ENCODE measurements at places on chromosomes 5 and 9. TPM values are rescaled to one million over a fixed set of nuclear protein-coding genes. Genes with fewer than 3 reads are reported as not detected.

GRCh38 chr9:6383551-6384225, 29.3 kb upstream of the UHRF2 start:
- no peak overlapping the region for H3K27ac ChIP-seq
- no peak for DNase-seq
- peaks cover 8% of the 10 kb centered on the region for H3K27me3 ChIP-seq
- no peak overlapping the region for H3K4me3 ChIP-seq

GRCh38 chr9:37899041-37899440, 4.9 kb downstream of the SLC25A51 start:
- no peak for DNase-seq
- H3K4me1 ChIP-seq = peaks cover 24% of the 10 kb centered on the region
- peaks cover 31% of the 10 kb centered on the region for H3K36me3 ChIP-seq
- no peaks in the 10 kb centered on the region for H3K27me3 ChIP-seq

The RUFY1 gene
- total RNA-seq = 43.4 TPM

DNA sequence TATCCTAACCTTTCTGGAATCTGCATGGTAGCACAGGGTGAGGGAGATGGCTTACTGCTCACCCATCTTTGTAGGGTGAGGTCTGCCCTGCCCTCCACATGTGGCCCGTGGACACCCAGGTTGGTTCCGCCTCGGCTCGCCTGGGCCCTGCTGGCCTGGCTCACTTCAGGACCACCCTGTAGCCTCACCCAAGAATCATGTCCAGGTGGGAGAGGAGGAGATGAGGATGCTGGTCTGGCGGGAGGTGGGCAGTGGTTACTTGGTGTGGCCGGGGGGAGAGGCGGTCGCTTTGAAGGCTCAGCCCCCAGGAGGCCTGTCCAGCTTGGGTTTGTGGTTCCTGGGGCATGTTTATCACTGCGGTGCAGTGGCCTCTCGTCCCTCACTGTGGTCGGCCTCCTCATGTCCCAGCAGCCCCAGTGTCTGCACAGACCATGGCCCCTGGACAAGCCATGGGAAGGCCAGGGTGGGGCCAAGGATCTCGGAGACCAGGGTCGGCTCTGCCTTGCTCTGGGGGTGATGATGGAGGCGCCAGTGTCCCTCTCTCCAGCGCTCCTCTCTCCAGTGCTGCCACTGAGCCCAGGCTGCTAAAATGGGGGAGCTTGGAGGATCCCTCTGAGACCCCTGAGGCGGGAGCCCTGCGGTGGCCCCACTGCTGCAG, 4.6 kb downstream of the OBP2B start:
- peaks cover 7% of the 10 kb centered on the region for H3K4me1 ChIP-seq
- H3K36me3 ChIP-seq = no peaks in the 10 kb centered on the region
- H3K27me3 ChIP-seq = peaks cover 2% of the 10 kb centered on the region
- no peak overlapping the region for H3K27ac ChIP-seq
- DNase-seq = no peak

The TSTD2 gene
- total RNA-seq = 13.0 TPM

Data from activated CD8-positive, alpha-beta T cell treated with anti-CD3 and anti-CD28 coated beads, Interleukin-2, amount 10 ng/mL, durations not matched to agents 7 days and 5 days (primary cell).